NCI-H2081 (cell line): ENCODE measurements at places on chromosomes 16 and 17.
A peak's percentile ranks its signal among the peaks of the same experiment; 100 is the strongest.

GRCh38 chr17:19978209-19978802, 678 bp upstream of the AKAP10 start:
- DNase-seq, result no peak

- no peak for DNase-seq
Measured at GRCh38 chr16:88576307-88576706, 6.1 kb downstream of the ZC3H18 start.

- no peak for DNase-seq
Measured at GRCh38 chr17:83186226-83186625, 106.8 kb downstream of the METRNL start.

DNA sequence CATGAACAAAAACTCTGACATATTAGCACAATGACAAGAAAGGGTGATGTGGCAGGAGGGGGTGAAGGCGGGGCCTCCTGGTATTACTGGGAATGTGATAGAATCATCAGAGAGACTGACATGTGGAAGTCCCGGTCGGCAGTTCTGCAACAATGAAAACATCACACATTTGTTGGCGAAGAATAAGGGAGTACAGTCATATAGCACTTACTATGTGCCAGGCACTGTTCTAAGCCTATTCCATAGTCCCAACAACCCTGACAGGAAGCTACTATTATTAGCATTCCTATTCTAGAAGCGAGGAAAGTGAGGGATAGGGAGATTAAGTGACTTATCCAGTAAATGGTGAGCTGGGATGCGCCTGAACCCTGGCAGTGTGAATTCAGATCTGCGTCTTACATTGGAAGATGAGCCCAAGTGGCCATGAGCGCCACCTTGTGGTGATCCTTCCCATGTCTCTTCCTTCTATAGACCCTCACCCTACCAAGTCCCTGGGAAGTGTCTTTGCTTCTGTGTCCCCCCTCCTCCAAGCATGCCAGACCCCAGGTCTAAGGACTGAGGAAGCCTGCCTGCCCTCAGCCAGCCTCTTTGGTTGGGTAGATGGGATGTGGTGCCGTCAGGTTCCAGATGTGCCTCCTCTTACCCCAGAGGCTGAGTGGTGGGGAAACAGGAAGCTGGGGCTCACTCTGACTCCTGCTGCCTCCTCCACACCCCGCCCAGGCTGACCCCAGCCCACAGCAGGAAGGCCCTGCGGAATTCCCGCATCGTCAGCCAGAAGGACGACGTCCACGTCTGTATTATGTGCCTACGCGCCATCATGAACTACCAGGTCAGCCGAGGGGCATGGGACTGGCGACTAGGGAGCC, 14.0 kb downstream of the FMNL1 start:
- peak; percentile 48 for DNase-seq

DNA sequence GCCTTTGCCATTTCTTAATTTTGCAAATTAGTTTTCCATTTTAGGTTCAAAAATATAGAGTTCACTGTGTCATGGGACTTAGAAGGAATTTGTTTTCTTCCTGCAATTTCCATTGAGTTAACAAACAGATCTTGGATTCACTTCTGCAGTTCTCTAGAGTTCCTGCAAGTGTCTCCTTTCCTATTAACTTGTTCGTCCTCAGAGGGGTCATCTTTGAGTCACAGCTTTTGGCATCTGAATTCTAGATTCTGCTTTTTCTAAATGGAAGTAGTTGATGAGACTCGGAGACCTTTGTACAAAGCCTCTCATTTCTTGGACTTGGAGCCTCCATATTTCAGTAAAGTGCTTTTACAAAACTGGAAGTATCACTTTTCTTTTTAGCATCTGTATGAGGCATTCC, 323.3 kb downstream of the BCAS3 start:
- no peak for DNase-seq

DNA sequence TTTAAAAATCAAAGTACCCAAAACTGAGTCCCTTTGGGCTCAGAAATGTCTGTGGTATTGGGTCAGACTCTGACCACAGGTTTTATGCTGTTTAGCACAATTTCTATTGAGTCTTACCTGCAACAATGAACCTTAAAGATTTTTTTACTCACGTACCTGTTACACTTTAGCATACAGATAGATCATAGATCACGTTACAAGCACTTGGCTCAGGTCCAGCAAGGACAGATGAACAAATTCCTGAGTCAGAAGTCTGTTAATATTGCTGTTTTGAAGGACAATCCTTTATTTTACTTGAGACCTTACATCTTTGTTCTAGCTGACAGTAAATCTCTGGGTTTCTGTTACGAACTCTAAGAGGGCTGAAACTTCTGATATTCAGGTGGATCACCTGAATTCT, 12.8 kb downstream of the SLC7A6OS start:
- no peak for DNase-seq

- DNase-seq, result no peak
Measured at GRCh38 chr16:6274351-6274750, 1058.3 kb upstream of the RBFOX1 start.

GRCh38 chr16:51151435-51151960, 428 bp upstream of the SALL1 start:
- DNase-seq, result peak; percentile 89

DNA sequence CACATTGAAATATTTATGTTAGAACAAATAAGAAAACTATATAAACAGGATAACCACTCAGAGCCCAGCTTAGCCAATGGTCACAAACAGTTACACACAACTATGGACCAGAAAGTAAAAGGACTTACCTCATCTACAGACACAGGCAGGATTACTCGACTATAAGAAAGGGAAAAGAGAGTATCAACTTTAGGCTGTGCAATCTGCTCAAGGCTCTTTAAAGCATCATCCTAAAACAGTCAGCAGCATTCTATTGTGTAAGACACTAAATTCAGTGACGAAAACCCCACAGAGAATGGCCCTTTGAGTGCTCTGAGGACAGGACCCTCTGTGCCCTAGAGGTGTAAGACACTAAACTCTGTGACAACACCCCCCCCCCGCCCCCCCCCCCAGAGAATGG, 4.2 kb downstream of the PITPNA start:
- DNase-seq, result no peak

GRCh38 chr17:74210191-74211140, 2.9 kb upstream of the TTYH2 start:
- DNase-seq, result peak; percentile 45

GRCh38 chr17:40646791-40647623, 611 bp downstream of the SMARCE1 start:
- peak; percentile 66 for DNase-seq

DNA sequence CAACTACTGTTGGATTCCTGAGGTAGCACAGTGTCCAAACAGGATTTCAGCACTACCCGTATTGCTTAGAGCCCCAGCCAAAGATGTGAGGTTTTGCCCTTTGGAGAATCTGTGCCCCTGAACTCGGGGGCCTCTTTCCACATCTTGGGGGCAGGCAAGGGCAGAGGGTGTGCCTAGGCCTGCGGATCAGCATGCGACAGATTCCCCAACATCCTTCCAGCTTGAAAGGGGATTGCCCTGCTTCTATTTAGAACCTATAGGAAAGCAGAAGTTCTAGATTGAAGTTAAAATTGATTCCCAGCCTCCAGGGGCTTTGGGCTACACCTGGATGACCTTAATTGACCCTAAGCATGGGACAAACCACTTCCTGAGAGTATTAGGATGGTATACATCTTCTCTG, 19.6 kb downstream of the NOD2 start:
- DNase-seq, result no peak

- no peak for DNase-seq
Measured at GRCh38 chr16:27687605-27688004, 137.7 kb downstream of the KATNIP start.

GRCh38 chr16:48505705-48506104, 104.3 kb downstream of the N4BP1 start:
- DNase-seq, result no peak

DNA sequence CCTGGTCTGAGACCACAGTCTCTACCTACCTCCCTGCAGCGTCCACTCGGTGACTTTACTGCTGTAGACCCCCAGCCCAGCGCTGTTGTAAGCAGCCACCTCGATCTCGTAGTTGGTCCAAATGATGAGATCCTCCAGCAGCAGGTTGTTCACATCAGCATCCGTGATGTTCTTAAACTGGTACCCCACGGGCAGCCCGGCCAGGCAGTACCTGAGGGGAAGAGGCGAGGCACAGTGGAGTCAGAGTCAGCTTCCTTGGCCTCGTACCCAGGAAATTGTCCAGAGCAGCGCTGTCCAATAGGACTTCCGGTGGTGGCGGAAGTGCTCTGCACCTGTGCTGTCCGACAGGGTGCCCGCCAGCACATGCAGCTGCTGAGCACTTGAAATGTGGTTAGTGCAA, 104.0 kb upstream of the CDC42EP4 start:
- no peak for DNase-seq

GRCh38 chr16:13264749-13265552, 363.6 kb downstream of the SHISA9 start:
- DNase-seq, result no peak

- no peak for DNase-seq
Measured at GRCh38 chr17:57849163-57849873, 526 bp downstream of the MRPS23 start.

GRCh38 chr17:8324132-8324531, 14.1 kb downstream of the ARHGEF15 start:
- no peak for DNase-seq

DNA sequence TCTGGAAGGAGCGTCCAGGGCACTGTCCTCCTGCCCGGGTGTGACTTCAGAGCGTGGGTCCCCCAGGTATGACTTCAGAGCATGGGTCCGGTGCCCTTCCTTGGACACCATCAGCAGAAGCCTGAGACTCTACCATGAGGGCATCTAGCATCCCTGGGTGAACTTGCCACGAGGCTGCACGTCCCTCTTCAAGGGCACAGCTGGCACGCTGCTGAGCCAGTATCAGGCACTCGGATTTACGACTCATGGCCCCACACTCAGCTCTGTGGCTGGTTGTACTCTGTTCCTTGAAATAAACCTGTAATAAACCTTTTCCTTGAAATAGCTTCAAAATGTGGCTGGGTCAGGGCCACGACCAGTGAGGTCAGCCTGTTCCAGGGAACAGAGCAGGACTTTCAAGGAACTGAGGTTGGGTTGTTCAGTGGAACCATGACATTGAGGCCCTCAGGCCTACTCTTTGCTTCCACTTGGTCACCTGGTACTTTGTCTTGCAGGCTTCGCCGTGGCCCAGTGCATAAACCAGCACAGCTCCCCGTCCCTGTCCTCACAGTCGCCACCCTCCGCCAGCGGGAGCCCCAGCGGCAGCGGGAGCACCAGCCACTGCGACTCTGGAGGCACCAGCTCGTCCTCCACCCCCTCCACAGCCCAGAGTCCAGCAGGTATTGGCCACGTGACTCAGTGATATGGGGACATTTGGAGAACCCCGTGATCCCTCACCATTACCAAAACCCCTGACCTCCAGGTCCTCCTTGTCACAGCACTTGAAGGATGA, 89.9 kb downstream of the SOCS1 start:
- no peak for DNase-seq

GRCh38 chr16:9484881-9485280, 393.4 kb downstream of the HAPSTR1 start:
- DNase-seq, result no peak

DNA sequence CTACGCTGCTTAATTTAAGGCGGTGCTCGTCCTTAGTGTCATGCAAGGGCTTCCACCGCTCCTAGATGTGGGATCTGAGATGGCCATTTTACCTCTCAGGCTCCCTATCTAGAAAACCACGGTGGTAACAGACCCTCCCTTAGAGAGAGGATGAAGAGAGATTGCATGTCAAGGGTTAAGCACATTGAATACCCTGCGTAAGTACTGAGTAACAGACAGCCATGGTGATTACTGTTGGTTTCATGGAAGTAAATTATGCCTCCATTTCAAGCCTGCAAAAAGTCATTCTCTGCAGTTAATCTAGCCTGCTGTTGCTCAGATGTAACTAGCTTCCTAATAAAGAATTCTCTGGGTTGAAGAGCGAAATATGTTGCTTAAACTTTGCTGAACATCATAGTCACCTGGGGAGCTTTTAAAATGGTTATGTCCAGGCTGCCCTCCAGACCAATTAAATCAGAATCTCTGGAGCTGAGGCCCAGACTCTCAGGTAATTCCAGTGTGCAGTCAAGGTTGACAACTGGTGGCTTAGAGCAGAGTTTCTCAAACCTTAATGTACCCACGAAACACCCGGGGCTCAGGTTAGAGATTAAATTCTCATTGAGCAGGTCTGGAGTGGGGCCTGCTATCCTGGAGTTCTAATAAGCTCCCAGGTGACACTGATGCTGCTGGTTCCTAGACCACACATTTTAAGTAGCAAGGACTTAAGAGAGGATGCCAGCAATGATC, 167.1 kb downstream of the SNX29 start:
- DNase-seq, result no peak

DNA sequence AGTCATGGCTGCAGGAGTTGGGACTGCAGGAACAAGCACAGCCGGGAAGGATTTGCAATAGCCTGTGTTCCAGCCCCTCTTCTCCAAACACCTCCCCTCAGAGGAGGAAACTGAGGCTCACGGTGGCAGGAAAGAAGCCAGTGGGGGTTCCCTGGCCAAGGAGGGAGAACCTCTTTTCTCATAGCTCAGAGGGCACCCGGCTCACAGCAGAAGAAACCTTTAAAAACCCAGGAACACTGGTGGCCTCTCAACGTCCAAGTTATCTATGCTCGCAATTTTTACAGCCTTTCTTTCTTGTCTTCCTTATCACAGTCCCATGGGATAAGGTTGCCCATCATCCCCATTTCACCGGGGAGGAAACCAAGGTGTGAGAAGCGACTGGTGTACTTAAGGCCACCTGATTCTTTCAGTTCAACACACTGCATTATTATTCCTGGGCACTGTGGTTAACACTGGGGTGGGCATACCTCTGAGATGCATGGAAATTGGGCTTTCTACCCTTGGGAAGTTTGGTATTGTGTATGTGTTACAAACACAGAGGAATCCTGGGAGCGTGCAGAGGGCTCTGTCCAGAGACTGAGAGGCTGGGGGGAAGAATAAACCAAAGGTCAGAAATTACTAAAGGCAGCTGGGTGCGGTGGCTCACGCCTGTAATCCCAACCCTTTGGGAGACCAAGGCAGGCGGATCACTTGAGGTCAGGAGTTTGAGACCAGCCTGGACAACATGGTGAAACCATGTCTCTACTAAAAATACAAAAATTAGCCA, 791 bp upstream of the ZNF629 start:
- no peak for DNase-seq

DNA sequence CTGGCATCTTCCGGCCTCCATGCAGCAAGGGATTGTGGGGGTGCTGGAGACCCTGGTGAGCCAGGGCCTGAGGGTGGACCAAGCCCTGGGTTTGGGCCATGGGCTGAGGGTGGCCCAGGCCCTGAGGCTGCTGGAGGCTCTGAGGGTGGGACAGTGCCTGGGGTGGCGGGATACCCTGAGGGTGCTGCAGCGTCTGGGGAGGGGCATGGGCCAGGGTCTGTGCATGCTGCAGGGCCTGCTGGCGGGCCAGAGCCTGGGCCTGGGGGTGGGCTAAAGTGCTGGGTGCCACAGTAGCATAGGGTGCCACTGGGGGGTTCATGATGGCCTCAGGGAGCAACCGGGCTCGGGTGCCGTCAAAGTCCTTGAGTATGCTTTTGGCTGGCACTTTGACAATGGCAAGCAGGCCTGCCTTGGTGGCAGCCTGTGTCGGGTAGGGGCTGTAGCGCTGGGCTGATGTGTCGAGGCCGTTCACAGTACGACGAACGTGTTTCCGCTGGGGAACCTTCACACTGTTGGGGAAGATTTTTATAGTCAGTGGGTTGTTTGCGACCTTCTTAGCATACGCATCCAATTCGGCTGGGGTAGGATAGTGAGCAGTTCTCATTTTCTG, 15.6 kb downstream of the TRAF4 start:
- DNase-seq, result no peak

- DNase-seq, result no peak
Measured at GRCh38 chr17:4389079-4389478, 22.6 kb upstream of the UBE2G1 start.
